Astrocyte (in vitro differentiated cells and primary cell): ENCODE measurements at places on chromosomes 6 and 20. TPM values are rescaled to one million over a fixed set of nuclear protein-coding genes. Genes with fewer than 3 reads are reported as not detected.

UBR2 gene
- total RNA-seq, result 22.2 and 23.3 TPM in 2 replicates

BMP2 gene
- total RNA-seq, result 4.7 and 9.2 TPM in 2 replicates

TRIM10 gene
- not detected in 2 replicates for total RNA-seq

ZBP1 gene
- total RNA-seq, result not detected in 2 replicates

DNA sequence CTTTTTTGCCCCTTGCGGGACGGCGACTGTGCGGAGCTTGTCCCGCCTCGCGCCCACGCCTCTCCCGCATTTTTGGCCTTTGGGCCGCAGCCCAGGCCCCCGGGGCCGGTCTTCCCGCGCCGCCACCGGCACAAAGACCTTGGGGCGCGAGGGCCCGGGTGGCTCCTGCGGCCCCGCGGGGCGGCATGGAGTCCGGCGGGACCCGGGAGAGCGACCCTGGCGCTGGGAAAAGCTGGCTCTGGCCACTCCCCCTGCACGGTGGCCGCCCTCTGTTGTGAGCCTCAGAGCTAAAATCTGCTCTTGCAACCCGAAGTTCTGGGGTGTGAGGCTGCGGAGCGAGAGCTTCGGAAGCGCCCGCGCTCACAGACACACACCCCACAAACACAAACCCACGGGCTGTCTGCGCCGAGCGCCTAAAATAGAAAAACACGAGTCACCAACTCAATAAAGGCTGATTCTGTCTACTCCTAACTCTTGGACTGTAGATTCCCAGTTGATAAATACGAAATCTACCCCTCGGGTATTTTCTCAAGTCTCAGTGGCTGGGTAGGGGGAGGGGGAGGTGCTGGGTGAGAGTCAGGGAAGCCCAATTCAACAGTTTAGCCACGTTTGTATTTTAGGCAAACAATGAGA, 496 bp upstream of the BEND3 start:
- H3K27me3 ChIP-seq, result peaks cover 10% of the 10 kb centered on the region
- peaks cover 10% of the 10 kb centered on the region for H3K4me1 ChIP-seq
- DNase-seq, result no peak
- peak overlapping the region; percentile 76 for H3K4me3 ChIP-seq

DNA sequence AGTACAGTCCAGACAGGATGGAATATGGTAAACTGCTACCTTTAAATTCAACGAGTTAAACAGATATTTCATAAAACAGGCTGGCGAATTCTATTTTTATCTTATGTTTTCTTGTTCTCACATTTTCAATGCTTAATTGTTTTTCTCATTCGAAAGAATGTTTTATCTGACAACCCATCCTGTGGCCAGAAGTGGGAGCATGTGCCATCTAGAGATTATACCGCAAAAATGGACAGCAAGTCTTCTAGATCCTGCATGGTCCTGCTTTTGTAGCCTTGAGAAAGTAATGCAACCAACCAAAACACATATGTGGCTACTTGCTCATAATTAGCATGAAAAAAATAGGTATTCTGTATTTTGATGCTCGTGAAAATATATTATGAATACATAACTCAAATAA, 30.7 kb downstream of the TUBB2B start:
- H3K36me3 ChIP-seq, result no peaks in the 10 kb centered on the region
- H3K4me3 ChIP-seq, result no peak overlapping the region
- no peak for DNase-seq

DNA sequence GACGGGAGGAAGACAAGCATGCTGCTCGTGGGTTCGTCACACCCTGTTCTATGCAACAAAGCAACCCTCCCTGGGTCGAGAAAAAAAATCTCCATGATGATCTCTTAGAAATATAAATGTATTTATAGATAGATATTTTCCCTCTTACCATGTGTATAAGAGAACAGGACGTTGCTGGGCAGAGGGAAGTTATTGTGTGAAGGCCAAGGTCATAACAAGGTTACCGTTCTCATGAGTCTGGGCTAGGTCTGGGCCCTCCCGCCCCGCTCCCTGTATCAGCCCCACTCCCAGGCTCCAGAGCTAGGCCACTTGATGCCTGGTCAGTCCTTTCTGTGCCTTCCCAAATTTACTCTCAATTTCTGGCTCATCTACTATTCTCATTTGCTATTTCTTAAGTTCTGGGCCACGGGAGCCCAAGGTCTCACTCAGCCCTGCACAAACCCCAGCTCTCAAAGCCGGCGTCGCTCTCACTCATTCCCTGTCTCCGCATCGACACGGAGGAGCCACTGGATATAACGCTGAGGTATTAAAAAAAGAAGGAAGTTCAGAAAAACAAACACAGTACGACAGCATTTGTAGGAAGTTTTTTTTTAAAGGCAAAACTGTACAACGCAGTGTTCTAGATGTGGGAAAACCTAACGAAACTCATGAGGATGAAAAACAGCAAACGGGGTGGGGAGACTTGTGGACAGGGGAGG, 96.8 kb downstream of the PSMG4 start:
- H3K4me1 ChIP-seq, result peaks cover 20% of the 10 kb centered on the region
- no peaks in the 10 kb centered on the region for H3K27me3 ChIP-seq
- no peaks in the 10 kb centered on the region for H3K36me3 ChIP-seq
- DNase-seq, result no peak
- no peak overlapping the region for H3K27ac ChIP-seq

- H3K4me3 ChIP-seq, result no peak overlapping the region
- peaks cover 12% of the 10 kb centered on the region for H3K36me3 ChIP-seq
- H3K27ac ChIP-seq, result no peak overlapping the region
- H3K27me3 ChIP-seq, result no peaks in the 10 kb centered on the region
- DNase-seq, result no peak
These were observed 72.4 kb upstream of the SUPT3H start for GRCh38 chr6:45450132-45450531.

DNA sequence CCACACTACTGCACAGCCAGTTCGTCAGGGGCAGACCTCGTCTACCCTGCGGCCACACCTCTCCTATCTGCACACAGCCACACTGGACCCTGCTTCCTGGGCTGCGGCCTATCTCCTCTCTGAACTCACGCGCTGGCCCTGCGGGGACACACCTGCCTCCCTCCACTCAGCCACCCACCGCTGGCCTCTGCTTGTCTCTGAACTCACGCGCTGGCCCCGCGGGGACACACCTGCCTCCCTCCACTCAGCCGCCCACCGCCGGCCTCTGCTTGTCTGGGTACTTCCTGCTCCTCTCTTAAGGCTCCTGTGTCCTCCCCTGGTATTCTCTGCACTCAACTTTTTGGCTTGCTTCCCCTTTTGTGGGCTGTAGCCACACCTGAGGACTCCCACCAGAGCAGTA, 52.3 kb downstream of the HUS1B start:
- no peaks in the 10 kb centered on the region for H3K27me3 ChIP-seq
- H3K4me1 ChIP-seq, result no peaks in the 10 kb centered on the region
- H3K36me3 ChIP-seq, result no peaks in the 10 kb centered on the region
- H3K4me3 ChIP-seq, result no peak overlapping the region
- H3K27ac ChIP-seq, result no peak overlapping the region

DNA sequence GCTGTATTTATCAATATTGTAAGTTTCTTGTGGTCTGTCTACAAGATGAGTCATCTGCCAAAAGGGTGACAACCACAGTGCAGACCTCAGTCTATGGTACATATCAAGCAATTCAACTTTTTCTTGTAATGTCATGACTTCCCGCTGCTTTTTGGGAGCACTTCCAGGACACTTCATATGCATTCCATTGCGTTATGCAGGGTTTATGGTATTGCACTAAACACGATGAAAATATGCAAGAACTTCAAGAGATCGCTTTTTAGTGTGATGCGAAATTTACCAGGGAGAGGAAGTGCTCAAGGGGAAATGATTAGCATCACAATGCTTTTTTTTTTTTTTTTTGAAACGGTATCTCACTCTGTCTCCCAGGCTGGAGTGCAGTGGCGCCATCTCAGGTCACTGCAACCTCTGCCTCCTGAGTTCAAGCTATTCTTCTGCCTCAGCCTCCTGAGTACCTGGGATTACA, 166.5 kb downstream of the TFAP2A start:
- no peaks in the 10 kb centered on the region for H3K36me3 ChIP-seq
- H3K4me1 ChIP-seq, result no peaks in the 10 kb centered on the region
- peak; percentile 33 for DNase-seq
- no peak overlapping the region for H3K27ac ChIP-seq
- H3K4me3 ChIP-seq, result no peak overlapping the region

- peaks cover 4% of the 10 kb centered on the region for H3K4me1 ChIP-seq
- DNase-seq, result no peak
- no peak overlapping the region for H3K27ac ChIP-seq
- no peaks in the 10 kb centered on the region for H3K36me3 ChIP-seq
These were observed 2.1 kb upstream of the PTCHD4 start for GRCh38 chr6:48113130-48113529.

DNA sequence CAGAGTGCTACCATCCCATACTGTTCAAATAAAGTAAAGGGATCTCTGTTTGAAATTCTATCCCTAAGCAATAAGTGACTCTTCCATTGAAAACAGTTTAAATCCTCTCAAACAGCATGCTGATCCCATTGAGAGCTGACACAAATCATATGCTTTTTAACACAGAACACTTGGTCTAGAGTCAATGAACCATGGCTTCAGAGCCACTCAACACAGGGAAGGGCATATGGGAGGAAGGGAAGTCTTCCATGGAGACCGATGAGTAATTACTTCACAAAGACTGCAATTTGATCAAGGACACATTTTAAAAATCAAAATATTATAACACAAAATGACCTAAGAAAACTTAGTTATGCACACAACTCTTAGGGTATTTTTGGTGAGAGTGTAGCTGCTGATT, 1073.0 kb upstream of the MAP3K7 start:
- H3K36me3 ChIP-seq, result no peaks in the 10 kb centered on the region
- H3K4me1 ChIP-seq, result no peaks in the 10 kb centered on the region
- H3K4me3 ChIP-seq, result no peak overlapping the region
- no peak for DNase-seq
- H3K27ac ChIP-seq, result no peak overlapping the region

DNA sequence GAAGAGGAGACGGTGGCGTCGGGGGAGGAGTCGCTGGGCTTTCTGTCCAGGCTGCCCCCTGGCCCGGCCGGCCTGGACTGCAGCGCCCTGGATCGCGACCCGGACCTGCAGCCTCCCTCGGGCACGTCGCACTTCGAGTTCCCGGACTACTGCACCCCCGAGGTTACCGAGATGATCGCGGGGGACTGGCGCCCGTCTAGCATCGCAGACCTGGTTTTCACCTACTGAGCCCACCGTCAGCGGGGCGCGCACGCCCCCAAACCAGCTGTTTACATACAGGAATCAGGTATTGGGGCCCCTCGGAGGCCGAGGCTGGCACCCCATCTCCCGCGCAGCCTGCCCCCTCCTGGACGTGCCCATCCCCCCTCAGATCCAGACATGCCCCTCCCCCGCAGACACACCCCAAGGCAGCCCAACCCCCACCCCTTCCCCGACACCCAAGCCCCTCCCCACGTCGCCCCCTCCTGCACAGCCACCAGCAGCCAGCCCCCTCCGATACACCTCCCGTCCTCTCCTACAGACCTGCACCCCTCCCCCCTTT, 1.4 kb downstream of the SOX12 start:
- no peaks in the 10 kb centered on the region for H3K27me3 ChIP-seq
- H3K27ac ChIP-seq, result peak overlapping the region; percentile 71
- no peak for DNase-seq
- H3K4me3 ChIP-seq, result peak overlapping the region; percentile 76
- peaks cover 45% of the 10 kb centered on the region for H3K4me1 ChIP-seq
- H3K36me3 ChIP-seq, result no peaks in the 10 kb centered on the region
